ENCODE measurements at places on chromosomes 7 and 10.

GRCh38 chr10:84117686-84118394 is 21.5 kb upstream of the GHITM start:
- DNase-seq = no peak

DNA sequence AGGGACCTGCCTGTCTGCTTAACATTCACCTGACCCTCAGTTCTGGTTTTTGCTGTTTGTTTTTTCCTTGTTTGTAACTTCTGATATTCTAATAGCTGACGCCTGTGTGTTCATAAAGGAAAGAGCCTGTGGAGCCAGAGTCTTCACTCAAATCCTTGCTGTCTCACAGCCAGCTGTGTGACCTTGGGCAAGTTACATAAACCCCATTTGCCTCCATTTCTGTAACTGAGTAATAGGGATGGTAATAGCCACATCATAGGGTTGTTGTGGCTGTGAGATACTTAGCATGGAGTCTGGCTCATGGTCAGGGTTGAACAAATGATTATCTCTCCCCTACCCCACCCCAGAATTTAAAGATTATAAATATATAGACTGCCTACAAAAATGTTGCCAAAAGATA is 27.0 kb downstream of the WBP1L start:
- DNase-seq = no peak

- DNase-seq = peak; percentile 92
These were observed 14.0 kb upstream of the ENTPD1 start for GRCh38 chr10:95741807-95742467.

GRCh38 chr7:51162724-51163329 is 153.8 kb downstream of the COBL start:
- DNase-seq = peak; percentile 73

- DNase-seq = peak; percentile 77
These were observed 158.8 kb downstream of the SH3PXD2A start for GRCh38 chr10:103696411-103697145.

DNA sequence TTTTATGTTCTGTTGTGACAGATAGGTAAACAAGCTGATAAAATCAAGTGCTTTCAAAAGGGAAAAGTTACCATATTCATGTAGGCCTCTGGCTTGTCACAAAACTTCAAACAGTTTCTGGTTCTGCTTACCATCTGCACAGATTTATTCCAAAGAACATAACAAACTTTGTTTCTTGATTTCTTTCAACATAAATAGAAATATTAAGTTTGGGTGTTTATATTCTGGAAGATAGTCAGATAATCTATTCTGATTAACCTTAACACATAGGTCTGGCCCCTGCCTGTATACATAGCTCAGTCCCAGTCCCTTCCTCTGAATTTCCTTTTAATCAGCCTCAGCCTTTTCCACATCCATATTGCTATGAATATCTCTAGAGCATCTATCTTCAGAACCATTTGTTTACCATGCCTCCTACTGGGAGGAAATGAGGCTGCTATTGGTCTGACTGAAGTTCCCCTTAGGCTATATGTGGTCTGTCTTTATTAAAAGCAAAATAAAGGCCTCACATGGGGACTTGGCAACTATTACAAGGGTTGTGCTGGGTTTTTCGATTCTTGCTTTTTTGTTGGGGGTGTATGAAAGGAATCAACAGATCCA is 319.0 kb downstream of the HPSE2 start:
- no peak for DNase-seq

- DNase-seq = no peak
These were observed 55.8 kb downstream of the UNCX start for GRCh38 chr7:1288390-1288995.

- DNase-seq = no peak
These were observed 191.4 kb downstream of the FAM107B start for GRCh38 chr10:14583252-14583651.

- DNase-seq = no peak
These were observed 55.8 kb downstream of the PARD3 start for GRCh38 chr10:34759161-34759836.

DNA sequence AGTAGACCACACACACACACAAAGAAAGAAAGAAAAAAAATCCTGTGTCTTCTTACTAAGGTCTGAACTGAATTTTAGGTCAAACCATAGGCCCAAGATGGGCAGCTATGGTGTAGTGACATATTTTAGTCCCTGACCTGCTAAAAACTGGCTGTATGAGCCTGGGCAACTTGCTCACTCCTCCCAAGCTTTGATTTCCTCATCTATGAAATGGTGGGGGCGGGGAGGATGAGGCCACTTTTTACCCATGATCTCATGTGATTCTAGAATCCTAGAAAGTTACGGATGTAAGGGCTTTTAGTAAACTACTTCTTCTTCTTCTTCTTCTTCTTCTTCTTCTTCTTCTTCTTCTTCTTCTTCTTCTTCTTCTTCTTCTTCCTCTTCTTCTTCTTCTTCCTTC is 6.1 kb upstream of the CCL24 start:
- DNase-seq = peak; percentile 97

GRCh38 chr10:33709008-33709753 is 374.7 kb upstream of the NRP1 start:
- no peak for DNase-seq

DNA sequence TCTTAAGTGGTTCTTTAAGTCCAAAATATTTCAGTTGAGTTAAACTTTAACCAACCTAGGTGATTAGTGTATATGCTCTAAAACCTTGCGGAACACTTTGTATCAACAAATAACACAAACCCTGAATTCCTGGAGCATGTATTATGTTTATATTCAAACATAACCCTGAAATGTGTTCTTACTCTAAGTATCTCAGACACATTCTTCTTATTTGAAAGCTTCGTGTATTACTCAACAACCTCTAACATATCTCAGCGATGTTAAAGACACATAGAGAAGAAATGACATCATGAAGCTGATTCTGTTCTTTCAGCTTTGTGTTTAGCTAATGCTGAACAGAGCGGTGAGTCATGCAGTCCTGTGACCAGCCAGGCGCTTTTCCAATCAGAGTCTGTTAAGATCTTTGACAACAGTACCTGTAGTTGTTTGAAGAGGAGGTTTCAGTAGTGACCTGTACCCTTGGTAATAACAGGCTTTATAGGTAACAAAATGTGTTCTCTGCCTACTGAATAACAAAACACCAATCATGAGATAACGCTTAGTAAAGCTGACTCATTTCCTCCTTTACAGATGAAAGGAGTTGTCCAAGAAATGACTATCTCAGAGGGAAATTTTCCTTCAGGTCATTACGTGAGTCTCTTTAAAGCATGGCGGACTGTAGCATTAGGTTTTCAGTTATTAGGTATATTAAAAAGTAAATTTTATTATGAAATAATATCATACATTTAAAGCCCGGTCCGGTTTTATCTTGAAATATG is 67.3 kb upstream of the KLF6 start:
- peak; percentile 92 for DNase-seq

DNA sequence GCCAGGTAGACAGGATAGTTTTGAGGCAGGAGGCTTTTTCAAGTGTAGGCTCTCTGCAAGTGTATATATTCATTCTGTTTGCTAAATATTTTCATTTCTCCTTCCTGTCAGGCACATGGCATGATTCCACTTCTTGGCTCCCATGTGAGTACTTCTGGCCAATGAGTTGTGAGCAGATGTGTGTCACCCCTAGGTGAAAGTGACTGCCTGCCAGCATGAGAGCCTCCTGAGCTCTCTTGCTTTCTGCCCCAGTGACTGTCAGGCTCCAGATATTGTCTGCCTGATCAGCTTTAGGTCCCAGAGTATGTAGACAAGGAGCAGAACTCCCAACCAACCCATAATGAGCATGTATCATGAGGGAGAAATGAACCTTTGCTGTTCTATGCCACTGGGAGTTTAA is 257.6 kb upstream of the NPY start:
- DNase-seq = no peak

DNA sequence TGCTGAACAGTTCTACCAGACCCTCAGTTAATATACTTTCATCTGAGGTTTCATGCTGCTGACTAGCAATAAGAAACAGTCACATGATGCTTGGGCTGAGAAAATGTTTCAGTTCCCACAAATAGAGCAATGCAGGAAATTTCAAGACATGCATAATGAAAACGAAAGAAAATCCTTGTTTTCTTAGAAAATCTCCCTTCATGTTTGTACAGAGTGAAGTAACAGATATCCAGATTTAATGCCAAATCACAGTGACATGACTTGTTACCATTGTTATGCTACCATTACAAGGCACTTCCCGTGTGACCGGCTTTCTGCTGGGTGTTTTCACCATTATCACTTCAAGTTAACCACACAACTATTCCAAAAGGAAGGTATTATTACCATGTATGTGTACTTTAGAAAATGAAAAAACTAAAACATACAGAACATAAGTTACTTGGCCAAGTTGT is 121.7 kb downstream of the DOCK4 start:
- DNase-seq = peak; percentile 89

DNA sequence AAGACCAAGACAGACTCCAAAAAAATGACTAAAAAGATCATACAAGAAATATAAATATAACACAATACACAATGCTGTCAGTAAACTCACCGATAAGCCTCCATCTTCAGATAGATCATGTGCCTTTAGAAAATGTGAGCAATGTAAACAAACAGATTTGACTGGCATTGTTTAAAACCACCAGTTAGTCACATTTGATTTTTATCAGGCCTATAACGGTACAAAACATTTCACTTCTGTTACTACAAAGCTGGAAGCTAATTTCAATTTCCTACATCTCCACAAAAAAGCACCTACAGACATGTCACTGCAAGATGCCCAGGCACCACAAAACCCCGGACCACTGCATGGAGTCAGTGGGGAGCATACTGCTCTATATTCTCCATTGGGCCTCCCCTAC is 18.9 kb downstream of the SGMS1 start:
- no peak for DNase-seq

DNA sequence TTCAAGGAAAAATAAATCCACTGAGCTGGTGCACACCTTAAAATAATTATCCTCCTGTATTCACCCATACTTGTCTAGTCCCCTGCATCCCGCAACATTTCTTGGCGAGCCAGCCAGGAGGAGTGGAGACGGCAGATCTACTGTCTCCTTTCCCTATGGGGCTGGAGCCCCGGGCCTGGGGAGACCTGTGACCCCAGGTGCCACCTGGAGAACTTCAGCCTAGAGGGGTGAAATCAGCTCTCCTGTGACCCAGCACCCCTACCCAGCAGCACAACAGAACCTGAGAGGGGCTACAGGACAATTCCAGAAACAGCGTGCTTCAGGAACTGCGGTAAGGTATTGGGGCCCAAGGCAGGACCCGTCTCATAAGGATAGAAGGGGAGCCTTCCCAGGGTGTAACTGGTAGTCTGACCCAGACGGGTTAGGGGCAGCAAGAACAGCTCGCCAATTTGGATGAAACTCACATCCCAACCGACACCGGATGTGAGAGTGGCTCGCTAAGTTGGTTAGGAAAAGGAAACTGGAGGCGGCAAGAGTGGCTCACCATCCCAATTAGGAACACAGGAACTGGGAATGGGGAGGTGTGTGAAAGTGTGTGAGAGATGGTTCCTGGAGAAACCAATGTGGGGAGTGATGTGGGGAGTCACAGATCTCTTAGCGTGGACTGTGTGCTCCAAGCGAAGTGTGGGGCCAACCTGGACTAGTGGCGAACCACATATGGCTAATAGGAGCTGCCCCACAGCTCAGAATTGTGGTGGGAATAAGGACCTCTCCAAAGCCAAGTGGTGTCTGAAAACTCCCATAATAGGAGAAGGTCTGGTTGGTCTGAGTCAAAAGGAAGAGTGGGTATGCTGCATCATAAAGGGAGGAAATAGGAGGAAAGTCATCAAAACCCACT is 15.1 kb upstream of the DENND2A start:
- no peak for DNase-seq

GRCh38 chr10:116671274-116671926 is 50.6 kb downstream of the PNLIPRP2 start:
- DNase-seq = no peak

- no peak for DNase-seq
These were observed 87.8 kb downstream of the HDAC9 start for GRCh38 chr7:18583305-18583704.
